ENCODE measurements at places on chromosomes 2 and 18.

DNA sequence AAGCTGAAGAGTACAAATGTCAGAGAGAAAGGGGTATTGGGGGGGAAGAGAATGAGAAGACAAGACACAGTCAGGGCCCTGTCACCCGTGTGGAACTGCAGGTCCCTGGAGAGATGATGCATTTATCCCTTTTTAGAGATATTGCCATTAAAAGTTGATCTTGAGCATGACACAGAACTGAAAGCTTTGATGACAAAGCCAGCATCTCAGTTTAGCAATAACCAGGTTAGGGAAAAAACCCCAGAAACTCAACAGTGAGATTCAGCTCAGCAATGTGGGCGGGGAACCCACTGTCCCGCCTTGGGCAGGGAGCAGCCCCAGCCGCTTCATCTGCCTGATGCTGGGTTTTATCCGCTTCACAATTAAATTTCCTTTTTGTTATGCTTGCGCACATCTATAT is 181.1 kb downstream of the NEDD4L start:
- no peak for DNase-seq

GRCh38 chr2:58047373-58047935 is 848 bp downstream of the VRK2 start:
- no peak for DNase-seq

- no peak for DNase-seq
These were observed 27.3 kb upstream of the MGAT5 start for GRCh38 chr2:134226601-134227000.

DNA sequence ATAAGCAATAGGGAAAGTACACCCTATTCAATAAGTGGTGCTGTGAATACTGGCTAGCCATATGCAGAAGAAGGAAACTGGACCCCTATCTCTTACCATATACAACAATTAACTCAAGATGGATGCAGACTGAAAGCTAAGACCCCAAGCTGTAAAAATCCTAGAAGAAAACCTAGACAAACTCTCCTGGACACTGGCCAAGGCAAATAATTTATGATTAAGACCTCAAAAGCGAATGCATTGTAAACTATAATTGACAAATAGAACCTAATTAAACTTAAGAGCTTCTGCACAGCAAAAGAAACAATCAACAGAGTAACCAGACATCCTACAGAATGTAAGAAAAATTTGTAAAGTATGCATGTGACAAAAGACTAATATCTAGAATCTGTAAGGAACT is 41.1 kb upstream of the ASXL3 start:
- no peak for DNase-seq

GRCh38 chr18:55105873-55106272 is 146.6 kb upstream of the CCDC68 start:
- no peak for DNase-seq

GRCh38 chr2:101251844-101252407 is 760 bp upstream of the CNOT11 start:
- no peak for DNase-seq

- DNase-seq = no peak
These were observed 327.4 kb upstream of the CWC22 start for GRCh38 chr2:180334514-180334913.

DNA sequence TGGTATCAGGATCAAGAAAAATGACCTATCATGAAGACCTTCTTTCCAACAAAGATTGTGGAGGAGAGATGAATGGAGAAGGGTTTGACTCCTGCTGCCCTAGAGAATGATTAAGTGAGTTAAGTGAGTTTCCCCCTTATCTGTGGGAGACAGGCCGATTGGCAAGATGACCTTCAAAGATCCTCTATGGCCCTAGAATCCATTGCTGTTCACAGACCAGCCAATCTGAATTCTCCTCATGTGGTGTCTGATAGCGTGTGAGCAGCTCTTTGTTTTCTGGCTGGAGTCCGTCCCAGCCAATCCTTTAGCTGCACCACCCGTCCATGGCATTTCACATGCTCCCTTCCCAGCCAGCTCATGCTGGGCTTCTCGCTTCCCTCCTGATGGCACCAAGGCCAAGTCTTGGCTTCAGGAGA is 79.4 kb downstream of the MARCHF4 start:
- no peak for DNase-seq

- DNase-seq = no peak
These were observed 9.8 kb downstream of the LGALSL start for GRCh38 chr2:64463781-64464180.

DNA sequence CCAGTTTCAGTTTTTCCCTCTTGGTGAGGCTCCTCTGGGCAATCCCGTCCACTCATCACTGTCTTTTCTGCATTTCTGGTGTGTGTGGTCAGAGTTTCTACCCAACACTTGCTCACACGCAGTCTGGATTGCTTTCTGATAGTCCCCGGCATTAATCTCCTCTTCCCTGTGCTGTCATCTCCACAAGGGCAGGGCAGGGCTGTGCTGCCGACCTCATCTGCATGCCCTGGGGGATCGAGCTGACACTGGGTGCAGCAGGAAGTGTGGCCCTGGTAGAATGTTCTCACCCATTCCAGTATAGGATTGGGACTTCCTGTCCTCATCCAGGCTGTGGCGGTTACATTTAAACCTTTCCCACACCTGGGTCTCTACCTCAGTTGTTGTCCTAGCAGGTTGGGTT is 80.0 kb upstream of the FAM136A start:
- DNase-seq = no peak

- no peak for DNase-seq
These were observed 10.6 kb downstream of the CDK15 start for GRCh38 chr2:201816657-201817575.

DNA sequence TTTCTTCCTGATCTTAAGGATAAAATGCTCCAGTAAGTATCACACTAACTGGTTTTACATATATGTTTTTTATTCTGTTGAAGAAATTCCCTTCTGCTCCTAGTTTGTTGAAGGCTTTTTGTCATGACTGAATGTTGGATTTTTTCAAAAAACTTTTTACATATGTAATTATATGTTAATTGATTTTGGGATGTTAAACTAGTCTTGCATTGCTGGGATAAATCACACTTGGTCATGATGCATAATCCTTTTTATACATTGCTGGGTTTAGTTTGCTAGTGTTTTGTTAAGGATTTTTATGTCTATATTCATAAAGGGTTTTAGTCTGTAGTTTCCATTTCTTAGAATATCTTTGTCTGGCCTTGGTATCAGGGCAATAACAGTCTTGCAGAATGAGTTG is 65.6 kb upstream of the TXNDC2 start:
- DNase-seq = no peak

DNA sequence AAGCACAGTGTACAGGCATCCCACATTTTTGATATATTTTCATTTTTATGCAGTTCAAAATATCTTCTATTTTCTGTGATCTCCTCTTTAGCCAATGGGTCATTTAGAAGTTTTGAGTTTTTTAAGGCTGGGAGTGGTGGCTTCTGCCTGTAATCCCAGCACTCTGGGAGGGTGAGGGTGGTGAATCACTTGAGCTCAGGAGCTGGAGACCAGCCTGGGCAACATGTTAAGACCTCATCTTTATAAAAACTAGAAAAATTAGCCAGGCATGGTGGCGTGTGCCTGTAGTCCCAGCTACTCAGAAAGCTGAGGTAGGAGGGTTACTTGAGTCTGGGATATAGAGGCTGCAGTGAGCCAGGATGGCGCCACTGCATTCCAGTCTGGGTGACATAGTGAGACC is 17.8 kb downstream of the UBR3 start:
- DNase-seq = no peak

DNA sequence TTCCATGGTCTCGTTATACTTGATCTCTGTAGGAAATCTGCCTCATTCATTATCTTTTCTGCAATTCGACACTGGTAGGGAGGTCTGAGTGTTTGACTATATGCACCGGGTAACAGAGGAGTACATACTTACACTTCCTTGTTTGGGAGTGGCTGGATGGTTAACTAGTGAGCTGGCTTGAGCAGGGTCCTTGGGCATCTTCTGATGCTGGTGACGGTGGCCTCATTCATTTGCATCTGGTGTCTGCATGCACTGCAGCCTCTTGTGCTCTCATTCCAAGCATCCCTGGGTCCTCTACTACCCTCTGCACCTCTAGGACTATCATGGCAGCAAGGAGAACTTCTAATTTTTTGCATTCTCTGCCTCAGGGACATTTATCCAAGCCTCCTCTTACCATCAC is 100.0 kb upstream of the TCF4 start:
- DNase-seq = no peak

- no peak for DNase-seq
These were observed 15.6 kb upstream of the YWHAQ start for GRCh38 chr2:9646196-9647030.
